ENCODE measurements at places on chromosomes 4 and X.

- DNase-seq: no peak
Measured at GRCh38 chr4:154560824-154561231, 2.0 kb upstream of the FGB start.

- DNase-seq: no peak
Measured at GRCh38 chr4:4364486-4365208, 22.3 kb upstream of the NSG1 start.

GRCh38 chr4:79578606-79579005, 170.6 kb upstream of the GK2 start:
- no peak for DNase-seq

DNA sequence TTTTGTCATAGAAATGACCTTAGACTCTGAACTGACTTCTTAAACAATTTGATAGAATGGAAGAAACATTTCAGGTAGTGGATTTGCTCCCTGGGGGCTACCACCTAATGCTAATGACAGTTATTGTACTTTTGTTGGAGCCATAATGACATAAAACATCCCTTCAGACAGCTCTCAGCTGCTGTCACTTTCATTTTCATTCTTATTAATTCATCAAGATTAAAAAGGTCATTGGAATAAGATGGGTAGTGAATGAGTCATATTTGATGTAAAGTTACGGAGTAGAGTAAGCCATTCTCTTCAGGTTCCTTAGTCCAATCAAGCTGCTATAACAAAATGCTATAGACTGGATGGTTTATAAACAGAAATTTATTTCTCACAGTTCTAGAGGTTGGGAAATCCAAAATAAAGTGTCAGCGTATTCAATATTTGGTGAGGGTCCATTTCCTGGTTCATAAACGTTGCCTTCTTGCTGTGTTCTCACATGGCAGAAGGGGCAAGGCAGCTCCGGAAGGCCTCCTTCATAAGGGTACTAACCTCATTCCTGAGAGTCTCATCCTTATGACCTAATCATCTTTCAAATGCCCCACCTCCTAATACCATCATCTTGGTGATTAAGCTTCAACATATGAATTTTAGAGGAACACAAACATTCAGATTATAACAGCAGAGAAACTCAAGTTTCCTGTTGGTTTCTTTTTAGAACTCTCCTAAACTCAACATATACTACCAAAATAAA, 268.5 kb downstream of the ARAP2 start:
- no peak for DNase-seq

DNA sequence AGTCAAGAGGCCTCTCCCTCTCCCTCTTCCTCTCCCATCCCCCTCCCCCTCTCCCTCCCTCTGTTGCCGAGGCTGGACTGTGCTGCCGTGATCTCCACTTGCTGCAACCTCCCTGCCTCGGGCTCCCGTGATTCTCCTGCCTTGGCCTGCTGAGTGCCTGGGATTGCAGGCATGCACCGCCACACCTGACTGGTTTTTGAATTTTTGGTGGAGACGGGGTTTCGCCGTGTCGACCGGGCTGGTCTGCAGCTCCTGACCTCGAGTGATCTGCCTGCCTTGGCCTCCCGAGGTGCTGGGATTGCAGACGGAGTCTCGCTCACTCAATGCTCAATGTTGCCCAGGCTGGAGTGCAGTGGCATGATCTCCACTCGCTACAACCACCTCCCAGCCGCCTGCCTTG, 165.1 kb downstream of the CENPC start:
- no peak for DNase-seq

DNA sequence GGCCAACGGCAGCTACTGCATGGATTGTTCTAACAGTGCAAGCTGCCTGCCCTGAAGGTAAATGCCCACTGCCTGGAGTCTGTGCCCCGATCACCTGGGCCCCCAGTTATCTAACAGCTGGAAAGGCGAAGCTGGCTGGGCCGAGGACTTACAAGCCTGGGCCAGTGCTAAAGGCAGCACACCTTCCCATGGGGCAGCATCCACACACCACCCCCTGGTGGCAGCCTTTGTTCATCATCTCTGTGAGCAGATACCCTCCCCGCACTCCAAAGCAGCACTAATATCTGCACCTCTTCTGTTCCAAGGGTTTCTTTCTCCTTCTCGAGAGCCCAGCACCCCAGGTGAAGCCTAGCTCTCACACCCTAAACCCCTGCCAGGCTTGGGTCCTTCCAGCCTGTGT, 7.6 kb downstream of the SLC2A9 start:
- no peak for DNase-seq
